ENCODE measurements at places on chromosomes 11 and 22.

DNA sequence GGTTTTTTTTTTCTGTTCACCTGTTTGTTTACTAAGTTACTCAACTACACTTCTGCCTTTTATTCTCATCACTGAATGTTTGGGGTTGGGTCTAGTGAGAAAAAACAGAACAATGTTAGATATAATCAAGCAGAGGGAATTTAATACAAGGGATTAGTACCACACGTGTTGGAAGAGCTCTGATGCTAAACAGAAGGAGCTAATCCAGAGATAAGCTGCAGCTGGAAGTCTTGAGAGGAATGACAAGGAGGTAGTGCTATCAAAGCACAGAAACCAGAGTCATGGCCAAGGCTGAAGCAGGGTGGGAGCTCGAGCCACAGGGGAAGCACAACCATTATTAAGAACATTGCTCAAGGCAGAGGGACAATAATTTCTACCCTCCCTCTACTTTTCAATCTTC lies 604.1 kb upstream of the ANO5 start:
- no peak for DNase-seq

- DNase-seq: no peak
Measured at GRCh38 chr11:60129853-60130252, 41.4 kb downstream of the MS4A2 start.

- DNase-seq: no peak
Measured at GRCh38 chr22:18048441-18048898, 24.1 kb upstream of the MICAL3 start.

DNA sequence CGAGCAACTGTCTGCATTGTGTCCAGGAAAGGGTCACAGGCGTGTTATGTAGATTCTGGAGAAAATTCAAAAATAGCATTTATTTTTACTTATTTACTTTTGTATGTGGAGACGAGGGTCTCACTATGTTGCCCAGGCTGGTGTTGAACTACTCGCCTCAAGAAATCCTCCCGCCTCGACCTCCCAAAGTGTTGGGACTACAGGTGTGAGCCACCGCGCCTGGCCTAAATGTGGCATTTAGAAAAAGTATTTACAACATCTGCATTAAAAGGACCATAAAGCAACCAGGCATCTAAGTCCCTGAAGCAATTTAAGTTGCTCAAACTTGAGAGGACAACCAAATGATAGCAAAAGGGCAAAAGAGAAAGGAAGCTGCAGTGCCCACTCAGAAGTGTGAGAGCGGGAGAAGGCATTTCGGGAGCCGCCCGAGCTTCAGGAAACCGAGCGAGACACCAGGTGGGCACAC lies 595 bp downstream of the TRIM66 start:
- DNase-seq: no peak

DNA sequence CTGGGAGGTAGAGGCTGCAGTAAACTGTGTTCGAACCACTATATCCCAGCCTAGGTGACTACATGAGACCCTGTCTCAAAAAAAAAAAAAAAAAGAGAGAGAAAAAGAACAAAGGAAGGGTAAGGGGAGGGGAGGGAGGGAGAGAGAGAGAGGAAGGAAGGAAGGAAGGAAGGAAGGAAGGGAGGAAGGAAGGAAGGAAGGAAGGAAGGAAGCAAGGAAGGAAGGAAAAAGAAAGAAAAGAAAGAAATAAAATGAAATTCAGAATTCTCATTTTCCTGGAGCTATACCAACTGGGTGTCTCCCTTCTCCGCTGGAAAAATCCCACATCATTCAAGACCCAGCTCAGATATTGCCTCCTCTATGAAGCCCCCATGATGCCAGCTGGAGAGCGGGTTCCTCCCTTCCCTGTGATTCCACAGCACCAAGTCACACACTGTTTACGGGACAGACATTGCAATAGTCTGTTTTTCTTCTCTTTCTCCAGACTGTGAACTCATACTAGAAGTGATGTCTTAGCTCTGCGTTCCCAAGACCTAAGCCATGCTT lies 3.0 kb upstream of the PPFIA1 start:
- DNase-seq: no peak

- no peak for DNase-seq
Measured at GRCh38 chr11:132095230-132096131, 725.1 kb downstream of the NTM start.

- no peak for DNase-seq
Measured at GRCh38 chr22:24894220-24894975, 52.1 kb downstream of the LHFPL7 start.

DNA sequence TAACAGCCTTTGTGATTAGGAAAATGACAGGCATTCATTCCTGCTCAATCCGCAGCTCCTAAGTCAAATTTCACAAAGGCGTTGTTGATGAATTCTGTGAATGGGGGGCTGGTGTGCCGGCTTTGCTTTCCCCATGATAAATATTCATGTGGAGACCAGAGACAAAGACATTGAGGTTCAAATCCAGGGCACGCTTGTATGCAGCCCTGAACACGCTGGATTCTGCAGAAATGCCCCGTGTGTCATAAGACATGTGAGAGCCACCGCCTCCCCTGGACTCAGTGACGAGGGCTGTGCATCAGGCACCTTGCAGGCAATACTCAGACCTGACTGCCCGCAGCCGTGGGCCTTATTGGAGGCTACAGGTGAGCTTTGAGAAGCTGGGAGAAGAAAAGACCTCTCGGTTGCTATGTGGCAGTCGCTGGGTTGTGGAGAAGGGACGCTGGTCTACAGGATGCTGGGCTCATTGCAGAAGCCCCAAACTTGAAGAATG lies 906.2 kb downstream of the BRD1 start:
- DNase-seq: no peak

GRCh38 chr22:43449205-43449830 lies 37.5 kb downstream of the MPPED1 start:
- no peak for DNase-seq

DNA sequence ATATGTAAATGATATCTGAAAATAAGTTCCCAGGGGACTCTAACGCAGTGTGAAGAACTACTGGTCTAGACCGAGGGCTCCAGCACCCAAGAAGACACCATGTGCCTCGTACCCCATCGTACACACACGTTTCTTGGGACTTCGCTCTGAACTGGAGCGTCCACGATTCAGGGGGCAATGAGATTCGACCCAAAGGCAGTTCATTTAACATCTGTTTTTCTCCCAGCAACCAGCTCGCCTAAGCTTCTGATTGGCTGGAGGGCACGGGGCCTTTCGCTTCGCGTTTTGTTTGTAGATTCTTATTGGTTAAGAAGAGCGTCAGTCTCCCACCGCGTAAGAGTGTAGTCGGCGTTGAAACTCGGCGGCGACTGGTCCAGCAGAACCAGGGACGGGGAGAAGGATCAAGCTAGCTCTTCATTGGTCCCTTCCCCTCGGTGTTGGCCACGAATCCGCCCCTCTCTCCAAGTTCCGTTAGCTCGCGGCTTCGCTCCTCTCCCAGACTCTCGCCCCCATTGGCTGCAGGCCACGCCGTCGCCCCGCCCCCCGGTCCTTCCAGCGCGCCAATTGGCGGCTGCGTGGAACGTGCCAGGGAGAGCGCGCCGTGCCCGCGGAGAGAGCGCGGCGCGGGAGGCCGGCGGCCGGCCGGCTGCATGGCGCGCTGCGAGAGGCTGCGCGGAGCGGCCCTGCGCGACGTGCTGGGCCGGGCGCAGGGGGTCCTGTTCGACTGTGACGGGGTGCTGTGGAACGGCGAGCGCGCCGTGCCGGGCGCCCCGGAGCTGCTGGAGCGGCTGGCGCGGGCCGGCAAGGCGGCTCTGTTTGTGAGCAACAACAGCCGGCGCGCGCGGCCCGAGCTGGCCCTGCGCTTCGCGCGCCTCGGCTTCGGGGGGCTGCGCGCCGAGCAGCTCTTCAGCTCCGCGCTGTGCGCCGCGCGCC lies at the start of gene PDXP:
Gene PDXP, plus strand, starts transcription at position 591 of the 933 bp plus-strand sequence. Its CDS starts 60 bp downstream, at position 651.
- DNase-seq: peak; percentile 97

GRCh38 chr11:107821199-107821927 lies 37.2 kb downstream of the SLC35F2 start:
- no peak for DNase-seq

DNA sequence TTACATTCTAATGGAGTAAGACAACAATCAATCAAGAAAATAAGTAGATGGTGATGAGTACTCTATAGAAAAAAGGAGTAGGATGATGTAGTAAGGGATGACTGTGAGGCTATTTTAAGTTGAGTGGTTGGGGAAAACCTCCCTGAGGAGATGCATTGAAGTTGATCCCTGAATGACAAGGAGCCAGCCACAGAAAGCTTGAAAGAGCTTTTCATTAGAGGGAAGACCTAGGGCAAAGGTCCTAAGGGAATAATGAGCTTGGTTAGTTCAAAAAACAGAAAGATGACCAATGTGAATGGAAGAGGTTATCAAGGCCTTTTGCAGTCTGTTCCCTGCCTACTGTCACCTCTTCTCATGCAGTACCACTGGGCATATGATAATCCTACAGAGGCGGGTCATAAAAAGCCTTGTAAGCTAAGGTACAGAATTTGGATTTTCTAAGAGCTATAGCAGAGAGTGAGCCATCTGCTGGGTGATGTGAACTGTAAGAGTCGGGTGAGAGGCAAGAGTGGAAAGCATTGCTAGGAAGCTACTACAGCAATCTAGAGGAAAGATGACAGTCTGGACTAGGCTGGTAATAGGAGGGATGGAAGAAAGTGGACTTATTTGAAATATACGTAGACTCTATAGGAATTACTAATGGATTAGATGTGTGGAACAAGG lies 3.1 kb downstream of the PPP2R1B start:
- no peak for DNase-seq

- DNase-seq: no peak
Measured at GRCh38 chr22:47550524-47551430, 788.3 kb downstream of the TBC1D22A start.

DNA sequence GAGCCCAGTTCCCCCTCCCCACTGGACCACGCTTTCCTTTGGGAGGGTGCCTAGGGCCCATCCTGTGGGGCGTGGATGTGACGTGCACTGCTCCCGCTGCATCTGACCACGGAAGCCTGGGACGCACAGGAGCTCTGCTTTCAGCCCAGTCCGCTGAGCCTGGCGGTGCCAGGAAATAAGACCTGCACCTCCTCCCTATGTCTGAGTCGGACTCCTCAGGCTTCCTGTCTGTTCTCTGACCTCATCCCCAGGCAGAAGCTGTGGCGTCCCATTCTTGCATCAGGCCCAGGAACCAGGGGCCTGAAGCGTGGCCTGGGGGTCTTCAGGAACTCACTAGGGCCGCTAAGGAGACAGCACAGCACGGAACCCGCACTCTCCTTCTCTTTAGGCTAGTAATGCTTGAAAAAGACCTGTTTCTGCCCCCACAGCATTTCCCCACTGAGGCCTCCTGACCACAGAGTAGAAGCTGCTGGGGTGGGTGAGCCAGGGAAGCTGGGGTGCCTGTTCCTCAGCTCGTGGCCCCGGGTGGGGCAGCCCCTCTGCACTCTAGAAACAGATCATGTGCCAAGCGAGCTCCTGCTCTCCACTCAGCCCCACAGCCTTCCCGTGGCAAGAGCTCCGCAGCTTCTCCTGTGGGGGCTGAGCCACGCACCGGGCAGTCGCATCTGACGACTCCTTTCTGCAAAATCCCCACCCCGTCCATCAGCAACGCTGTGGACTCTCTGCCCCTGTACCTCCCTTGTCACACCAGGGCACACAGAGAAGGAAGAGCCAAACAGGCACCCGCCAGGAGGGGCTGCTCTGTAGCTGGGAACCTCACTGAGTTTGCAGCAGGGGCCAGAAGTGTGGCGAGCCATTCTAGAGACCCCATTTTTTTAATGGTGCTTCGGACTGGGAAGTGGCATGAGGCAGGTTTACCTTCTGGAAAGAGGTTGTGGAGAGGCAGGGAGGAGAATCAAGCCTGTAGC lies 22.6 kb downstream of the MOV10L1 start:
- DNase-seq: no peak

- DNase-seq: no peak
Measured at GRCh38 chr22:19036523-19037273, 85.5 kb downstream of the DGCR2 start.

GRCh38 chr22:37069319-37069718 lies 17.8 kb downstream of the KCTD17 start:
- no peak for DNase-seq

DNA sequence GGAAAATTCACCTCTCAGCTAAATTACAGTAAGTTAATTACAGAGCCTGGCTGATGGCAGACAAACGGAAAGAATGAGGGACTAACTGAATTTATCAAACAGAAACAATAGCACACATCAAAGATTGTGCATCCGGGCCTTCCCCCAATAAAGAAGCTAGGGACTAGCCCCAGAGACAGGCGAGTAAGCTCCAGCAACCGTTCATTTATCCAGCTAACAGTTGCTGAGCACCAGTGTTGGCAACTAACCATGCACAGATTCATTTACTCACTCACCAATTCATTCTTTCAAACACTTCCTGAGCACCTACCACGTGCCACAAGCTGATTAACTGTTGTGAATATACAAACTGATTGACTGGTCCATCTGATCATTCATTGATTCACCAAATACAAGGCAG lies 51.2 kb downstream of the SMCO4 start:
- no peak for DNase-seq

- no peak for DNase-seq
Measured at GRCh38 chr22:47779474-47779873, 1017.0 kb downstream of the TBC1D22A start.

DNA sequence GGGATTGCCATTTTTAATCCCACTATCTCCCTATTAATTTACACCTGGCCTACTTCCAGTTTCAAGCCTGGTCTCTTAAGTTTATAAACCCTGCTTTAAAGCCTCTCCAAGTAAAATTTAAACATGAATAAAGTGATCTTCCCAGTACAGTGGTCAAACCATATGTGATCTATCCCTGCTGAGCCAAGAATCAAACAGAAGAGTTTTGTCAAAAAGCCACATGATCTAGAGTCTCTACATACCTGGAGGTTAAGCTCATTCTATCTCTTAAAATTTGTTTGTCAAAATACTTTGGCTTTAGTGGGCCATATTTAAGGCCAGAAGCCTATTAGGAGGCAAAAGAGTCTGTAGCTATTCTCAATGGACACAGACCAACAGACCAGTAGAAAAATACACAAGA lies 42.9 kb upstream of the DDI1 start:
- DNase-seq: no peak

GRCh38 chr22:44172370-44173108 lies 8.2 kb upstream of the PARVG start:
- DNase-seq: no peak

DNA sequence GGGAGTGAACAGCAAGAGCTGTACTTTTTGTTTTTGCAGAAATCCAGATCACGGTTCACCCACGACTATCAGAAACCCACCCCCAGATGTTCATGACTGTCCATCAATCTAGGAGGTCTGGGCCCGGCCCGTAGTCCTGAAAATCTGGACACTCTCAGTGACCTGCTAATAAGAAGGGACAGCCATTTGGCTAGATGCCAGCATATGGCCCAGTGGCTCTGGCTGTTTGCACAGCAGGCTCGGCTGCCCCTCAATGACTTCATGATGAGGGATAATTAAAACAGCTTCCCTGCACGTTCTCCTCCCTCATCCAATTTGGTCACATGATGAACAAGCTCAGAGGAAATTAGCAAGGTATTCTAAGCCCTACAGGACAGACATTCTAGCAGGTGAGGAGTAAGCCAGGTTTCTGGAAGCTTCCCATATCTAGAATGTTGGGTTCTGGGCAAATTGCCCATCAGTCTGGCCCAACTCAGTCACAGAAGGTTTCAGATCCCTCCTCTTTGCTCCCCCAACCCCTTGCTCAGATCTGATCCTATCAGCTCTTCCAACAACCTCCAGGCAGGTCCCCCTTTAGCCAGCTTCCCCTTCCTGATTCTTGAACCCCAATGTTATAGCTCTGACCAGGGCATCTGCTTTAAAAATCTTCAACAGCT lies 397.3 kb downstream of the SHANK2 start:
- DNase-seq: no peak

Data from stimulated activated CD8-positive, alpha-beta memory T cell treated with anti-CD3 and anti-CD28 coated beads, Interleukin-15, amount 100 ng/mL, for 4 hours (primary cell).